ENCODE measurements at places on chromosomes 12 and 14. TPM values are rescaled to one million over a fixed set of nuclear protein-coding genes. Genes with fewer than 3 reads are reported as not detected.
A peak's percentile ranks its signal among the peaks of the same experiment; 100 is the strongest.

TSPAN31 gene
- 18.9 TPM for total RNA-seq

SLC25A47 gene
- not detected for total RNA-seq

KLHL33 gene
- total RNA-seq: 0.17 TPM

SAMD15 gene
- total RNA-seq: 1.2 TPM

WDR89 gene
- 12.1 TPM for total RNA-seq

AQP6 gene
- total RNA-seq: not detected

OTOGL gene
- total RNA-seq: 3.1 TPM

C14orf39 gene
- 0.17 TPM for total RNA-seq

KLRB1 gene
- not detected for total RNA-seq

OR6C1 gene
- total RNA-seq: not detected

CLEC4E gene
- not detected for total RNA-seq

INHBE gene
- total RNA-seq: not detected

RNASE3 gene
- total RNA-seq: not detected

C2CD5 gene
- total RNA-seq: 14.4 TPM

UNG gene
- 168 TPM for total RNA-seq

NXPH4 gene
- 15.1 TPM for total RNA-seq

TAS2R42 gene
- total RNA-seq: not detected

- DNase-seq: peak; percentile 76
Measured at GRCh38 chr12:91326058-91327027, 143.7 kb upstream of the DCN start.

- no peak for DNase-seq
Measured at GRCh38 chr12:82765971-82766705, 79.4 kb downstream of the TMTC2 start.

GRCh38 chr12:103901518-103902173, 28.6 kb upstream of the HSP90B1 start:
- DNase-seq: no peak

GRCh38 chr14:22691171-22691570, 47.0 kb upstream of the OR6J1 start:
- DNase-seq: peak; percentile 15

DNA sequence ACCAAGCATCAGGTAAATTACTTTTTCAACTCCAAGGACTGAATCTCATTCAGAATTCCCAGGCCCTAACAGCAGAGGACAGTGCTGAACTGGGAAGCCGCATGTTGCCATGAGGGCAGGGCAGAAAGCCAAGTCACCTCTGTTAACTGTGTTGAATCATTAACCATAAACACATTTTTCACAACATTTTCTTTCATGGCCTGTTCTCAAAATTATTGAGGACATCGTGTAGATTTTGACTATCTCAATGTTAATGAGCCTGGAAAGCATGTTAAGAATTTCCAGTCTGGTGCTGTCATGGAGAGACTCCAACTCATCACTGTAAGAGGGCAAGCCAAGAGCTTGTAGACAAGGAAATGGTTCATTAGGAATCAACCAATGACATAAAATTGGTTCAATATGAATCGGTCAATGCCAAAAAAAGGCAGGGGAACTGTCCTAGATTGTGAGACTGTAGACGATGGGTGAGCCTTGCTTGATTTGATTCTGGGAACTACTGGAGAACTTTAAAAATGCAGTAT, 33.7 kb downstream of the CPM start:
- DNase-seq: peak; percentile 62

DNA sequence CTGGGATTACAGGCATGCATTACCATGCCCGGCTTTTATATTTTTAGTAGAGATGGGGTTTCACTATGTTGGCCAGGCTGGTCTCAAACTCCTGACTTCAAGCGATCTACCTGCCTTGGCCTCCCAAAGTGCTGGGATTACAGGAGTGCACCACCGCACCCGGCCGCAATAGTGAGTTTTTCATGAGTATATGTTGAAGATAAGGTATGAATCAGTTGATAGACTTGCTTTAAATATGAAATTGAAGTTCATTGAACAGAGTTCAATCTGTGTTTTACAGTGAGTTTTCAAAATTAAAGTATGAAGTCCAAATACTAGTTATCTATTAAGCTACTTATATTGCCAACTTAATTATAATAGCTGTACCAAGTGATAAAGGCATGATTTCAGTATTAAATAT, 35.1 kb downstream of the SNAPC1 start:
- DNase-seq: no peak

GRCh38 chr12:93106910-93107309, 177.8 kb upstream of the EEA1 start:
- DNase-seq: no peak

DNA sequence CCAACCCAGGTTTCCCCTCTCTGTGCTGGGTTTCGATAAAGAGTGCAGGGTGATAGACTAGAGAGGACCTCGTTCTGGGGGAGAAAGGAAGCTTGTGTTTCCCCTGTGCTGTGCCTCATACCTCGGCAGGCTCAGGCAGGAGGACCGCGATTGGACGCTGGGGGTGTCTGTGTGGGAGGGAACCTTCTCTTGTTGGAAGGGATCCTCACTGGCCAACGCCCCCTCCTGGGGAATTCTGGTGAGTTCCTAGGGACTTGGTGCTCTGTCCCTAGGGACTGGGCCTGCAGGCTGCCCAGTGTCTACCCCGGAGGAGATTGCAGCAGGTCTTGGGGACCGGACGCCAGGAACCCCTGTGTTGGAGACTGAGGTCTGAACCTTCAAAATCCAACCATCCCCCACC, 157.4 kb upstream of the PRMT8 start:
- peak; percentile 22 for DNase-seq

GRCh38 chr12:125033288-125033687, 31.9 kb upstream of the AACS start:
- no peak for DNase-seq

DNA sequence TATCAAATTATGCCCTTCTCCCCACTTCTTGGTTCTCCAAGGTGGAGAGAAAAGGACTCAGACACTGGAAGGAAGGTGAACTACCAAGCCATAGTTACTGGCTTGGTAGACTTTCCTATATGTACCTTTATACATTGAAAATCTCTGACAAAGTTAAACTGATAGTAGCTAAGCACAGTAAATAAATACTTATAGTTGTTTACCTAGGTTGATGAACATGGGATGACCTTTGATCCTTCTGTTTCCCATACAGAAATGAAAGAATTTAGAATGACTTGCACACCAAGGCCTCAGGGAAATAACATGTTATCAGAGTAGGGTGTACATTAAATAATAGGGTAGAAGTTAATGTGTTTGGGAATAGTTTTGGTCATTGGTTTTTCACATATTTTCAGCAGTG, 6.7 kb downstream of the ARHGAP5 start:
- DNase-seq: peak; percentile 9
